ENCODE measurements at places on chromosomes 13 and 19.

- no peak for DNase-seq
Measured at GRCh38 chr13:80988391-80989151, 647.6 kb upstream of the SPRY2 start.

GRCh38 chr19:41702171-41702651 is 6.2 kb upstream of the CEACAM5 start:
- no peak for DNase-seq

- DNase-seq, result peak; percentile 67
Measured at GRCh38 chr13:100089465-100090032, 656 bp downstream of the PCCA start.

DNA sequence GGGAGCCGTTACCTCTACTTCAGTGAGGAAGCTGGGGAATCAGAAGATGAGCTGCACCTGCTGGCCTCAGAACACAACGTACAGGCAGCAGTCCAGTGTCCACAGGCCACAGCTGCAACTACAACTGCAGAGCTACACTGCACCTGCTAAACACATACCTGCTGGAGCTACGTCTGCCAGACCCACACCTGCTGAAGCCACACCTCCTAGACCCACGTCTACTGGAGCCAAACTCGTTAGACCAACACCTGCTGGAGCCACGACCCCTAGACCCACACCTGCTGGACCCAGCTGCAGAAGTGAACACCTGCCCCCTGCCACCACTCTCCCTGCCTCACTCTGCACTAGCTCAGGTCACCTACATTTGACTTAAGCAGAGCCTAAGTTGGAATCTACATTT is 169.9 kb downstream of the USP12 start:
- DNase-seq, result no peak

- DNase-seq, result no peak
Measured at GRCh38 chr19:5205937-5206750, 134.5 kb downstream of the PTPRS start.

DNA sequence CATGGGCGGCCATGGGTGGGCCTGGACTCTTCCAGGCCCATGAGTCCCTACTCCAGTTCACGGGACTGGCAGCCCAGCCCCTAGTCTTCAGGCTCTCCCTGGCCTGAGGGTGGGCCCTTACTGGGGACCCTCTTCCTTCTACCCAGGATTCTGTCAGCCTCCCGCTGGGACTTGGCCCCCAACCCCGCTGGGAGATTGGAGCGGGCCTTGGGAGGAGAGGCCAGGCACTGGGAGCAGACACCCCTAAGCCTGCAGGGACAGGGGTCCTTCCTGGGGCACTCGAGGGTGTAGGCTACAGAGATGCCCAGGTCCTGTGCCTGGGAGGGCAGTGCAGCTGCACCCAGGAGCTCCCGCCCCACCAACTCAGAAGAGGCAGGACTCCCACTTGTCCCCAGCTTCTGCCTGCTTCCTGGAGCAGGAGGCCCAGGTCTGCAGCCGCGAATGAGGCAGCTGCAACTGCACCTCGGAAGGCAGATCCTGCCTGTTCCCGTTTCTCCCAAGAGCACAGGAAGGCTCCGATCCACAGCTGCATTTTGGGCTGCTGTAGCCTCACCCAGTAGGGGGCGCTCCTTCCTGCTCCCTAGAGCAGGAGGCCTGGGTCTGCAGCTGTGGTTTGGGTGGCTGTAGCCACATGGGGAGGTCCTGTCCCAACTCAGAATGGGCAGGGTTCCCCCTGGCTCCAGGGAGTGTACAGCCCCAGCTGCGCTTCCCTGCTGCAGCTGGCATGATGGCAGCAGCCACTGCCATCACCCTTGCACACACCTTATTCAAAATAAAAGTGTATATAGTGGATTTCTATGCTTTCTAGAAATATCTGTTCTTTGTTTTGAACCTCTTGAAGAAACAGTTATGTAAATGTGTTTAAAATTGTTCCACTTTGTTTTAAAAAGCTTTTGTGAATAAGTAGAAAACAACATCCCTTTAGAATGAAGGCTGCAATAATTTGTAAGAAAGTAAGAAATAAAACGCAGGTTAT is 46.8 kb downstream of the TEX26 start:
- peak; percentile 76 for DNase-seq

DNA sequence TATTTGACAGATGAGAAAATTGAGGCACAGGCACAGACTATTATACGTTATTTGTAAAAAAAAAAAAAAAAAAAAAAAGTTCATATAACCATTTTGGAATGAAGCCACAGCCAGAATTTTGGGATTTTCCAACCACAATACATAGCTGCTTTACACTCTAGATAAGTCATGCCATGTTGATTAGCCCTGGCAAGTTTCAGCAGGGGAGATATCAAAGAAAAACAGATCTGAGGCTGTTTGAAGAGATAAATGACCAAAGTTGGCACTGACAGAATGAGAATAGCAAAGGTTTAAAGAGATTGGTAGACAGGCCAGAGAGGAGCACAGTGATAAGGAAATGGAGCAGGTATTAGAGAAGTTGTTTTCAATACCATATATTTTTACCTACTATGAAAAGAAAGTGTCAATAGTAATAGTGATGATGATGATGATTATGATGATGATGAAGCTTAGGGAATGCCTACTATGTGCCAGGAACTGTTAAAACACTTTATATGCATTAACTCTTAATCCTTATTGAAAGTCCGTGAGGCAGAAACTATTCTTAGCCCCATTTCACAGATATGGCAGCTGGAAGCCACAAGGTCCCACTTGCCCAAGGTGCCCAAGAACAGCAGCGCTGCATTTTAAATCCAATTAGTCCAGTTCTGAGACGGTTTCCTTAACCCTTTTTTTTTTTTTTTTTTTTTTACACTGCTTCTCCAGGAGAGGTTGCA is 105.5 kb downstream of the MBNL2 start:
- DNase-seq, result peak; percentile 80

- no peak for DNase-seq
Measured at GRCh38 chr19:11390933-11391680, 7.0 kb upstream of the EPOR start.

DNA sequence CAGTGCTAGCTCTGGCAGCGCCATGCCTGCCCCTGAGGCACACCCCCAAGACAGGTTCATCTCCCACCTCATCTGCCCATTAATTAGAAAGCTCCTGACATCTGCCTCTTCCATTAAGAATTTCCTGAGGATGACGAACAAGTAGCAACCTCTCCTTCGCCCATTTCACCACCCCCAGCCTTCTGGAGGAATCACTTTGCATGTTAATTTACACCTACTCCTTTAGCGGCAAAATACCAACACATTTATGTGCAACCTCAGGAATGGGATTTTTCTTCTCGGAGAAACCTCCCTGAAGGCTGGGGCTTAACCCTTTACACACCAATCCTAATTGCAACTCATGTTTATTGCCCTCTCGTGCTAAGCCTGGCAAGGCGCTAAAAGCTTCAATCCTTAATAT is 13.8 kb downstream of the SLC7A1 start:
- no peak for DNase-seq

GRCh38 chr19:31448221-31448657 is 99.0 kb upstream of the TSHZ3 start:
- peak; percentile 41 for DNase-seq

- no peak for DNase-seq
Measured at GRCh38 chr19:1505991-1506881, 6.6 kb downstream of the ADAMTSL5 start.

- no peak for DNase-seq
Measured at GRCh38 chr13:24271231-24271600, 38.2 kb upstream of the C1QTNF9 start.

- no peak for DNase-seq
Measured at GRCh38 chr19:1416014-1416841, 8.8 kb downstream of the DAZAP1 start.

GRCh38 chr19:18086590-18087138 is at the start of gene IL12RB1:
Gene IL12RB1 (minus strand): TSS chr19:18086934. CDS start chr19:18086823, 111 bp downstream.
- no peak for DNase-seq

- peak; percentile 63 for DNase-seq
Measured at GRCh38 chr19:48623556-48624066, 4.3 kb downstream of the SPHK2 start.

DNA sequence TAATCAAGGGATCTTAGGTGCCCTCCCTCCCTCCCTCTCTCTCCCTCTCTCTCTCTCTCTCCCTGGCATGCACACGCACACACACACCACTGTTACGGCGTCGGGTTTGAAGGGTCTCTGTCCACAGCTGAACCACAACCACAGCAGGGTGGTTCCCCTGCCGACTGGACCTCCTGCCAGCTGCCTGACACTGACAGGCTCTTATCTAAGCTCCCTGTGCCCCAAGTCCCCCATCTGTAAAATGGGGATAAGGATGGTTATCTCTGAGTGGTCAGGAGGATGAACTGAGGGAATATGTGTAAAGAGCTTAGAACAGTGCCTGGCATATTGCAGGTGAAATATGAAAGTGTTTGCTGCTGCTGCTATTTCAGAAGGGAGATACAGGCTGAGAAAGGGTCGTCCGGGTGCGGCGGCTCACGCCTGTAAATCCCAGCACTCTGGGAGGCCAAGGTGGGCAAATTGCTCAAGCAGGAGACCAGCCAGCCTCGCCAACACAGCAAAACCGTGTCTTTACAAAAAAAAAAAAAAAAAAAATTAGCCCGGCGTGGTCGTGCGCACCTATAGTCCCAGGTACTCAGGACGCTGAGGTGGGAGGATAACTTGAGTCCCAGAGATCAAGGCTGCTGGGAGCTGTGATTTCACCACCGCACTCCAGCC is 852 bp upstream of the SHISA7 start:
- no peak for DNase-seq

GRCh38 chr19:56538761-56539263 is at the start of gene ZFP28:
Gene ZFP28 (plus strand): TSS chr19:56538948. CDS start chr19:56539019, 71 bp downstream.
- DNase-seq, result peak; percentile 92

GRCh38 chr13:25731536-25731935 is 320.3 kb downstream of the SHISA2 start:
- DNase-seq, result no peak

DNA sequence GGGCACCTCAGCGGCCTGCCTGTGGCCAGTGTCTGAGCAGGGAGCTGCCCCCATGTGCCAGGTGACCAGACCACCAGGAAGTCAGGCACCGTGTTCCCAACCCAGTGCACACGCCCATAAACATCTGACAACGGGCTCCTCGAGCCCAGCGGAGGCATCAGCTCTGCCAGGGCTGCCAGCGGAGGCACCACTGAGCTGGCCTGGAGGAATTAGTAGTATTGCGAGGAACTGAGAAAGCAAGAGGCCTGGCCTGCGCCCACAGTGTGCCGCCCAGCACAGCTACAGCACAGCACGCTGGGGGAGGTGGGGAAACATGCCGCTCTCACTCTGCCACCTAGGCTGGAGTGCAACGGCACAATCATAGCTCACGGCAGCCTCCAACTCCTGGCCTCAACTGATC is 44.6 kb downstream of the ANKRD27 start:
- no peak for DNase-seq

- no peak for DNase-seq
Measured at GRCh38 chr13:59103004-59103768, 1060.5 kb downstream of the DIAPH3 start.

GRCh38 chr13:48492096-48492440 is 40.8 kb downstream of the RCBTB2 start:
- no peak for DNase-seq

- no peak for DNase-seq
Measured at GRCh38 chr13:106041445-106041844, 494.0 kb downstream of the EFNB2 start.

DNA sequence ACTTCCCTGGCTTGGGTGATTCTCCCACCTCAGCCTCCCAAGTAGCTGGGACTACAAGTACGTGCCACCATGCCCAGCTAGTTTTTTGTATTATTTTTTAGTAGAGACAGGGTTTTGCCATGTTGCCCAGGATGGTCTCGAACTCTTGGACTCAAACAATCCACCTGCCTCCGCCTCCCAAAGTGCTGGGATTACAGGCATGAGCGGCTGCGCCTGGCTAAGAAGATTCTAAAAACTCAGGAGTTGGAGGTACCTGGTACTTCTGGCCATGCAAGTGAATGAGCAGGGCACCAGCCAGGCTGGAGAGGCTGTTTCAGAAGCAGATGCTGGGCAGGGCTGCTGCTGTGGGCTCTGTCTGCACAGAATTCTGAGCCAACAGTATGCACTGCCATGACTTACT is 6.1 kb downstream of the MZF1 start:
- no peak for DNase-seq

GRCh38 chr13:74003374-74003773 is 130.8 kb downstream of the KLF12 start:
- DNase-seq, result no peak

DNA sequence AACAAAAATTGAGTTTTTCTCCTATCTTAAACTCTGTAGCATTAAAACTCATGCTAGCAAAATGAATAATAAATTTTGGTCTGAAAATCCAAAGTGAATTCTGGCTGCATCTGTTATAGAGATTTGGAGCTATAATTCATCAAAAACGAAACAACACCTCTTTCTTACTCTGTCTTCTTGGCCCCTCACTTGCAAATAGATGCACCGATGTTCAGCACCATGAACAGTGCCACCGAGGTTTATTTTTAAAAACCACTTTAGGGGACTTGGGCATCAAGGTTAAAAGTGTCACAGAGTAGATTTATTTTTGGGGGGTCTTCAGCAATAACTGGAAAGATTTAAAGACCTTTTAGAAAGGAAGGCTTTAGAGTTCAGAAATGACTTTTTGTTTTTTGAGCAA is 26.1 kb upstream of the EID2 start:
- DNase-seq, result no peak

GRCh38 chr13:38897521-38897920 is 93.1 kb downstream of the STOML3 start:
- DNase-seq, result no peak

DNA sequence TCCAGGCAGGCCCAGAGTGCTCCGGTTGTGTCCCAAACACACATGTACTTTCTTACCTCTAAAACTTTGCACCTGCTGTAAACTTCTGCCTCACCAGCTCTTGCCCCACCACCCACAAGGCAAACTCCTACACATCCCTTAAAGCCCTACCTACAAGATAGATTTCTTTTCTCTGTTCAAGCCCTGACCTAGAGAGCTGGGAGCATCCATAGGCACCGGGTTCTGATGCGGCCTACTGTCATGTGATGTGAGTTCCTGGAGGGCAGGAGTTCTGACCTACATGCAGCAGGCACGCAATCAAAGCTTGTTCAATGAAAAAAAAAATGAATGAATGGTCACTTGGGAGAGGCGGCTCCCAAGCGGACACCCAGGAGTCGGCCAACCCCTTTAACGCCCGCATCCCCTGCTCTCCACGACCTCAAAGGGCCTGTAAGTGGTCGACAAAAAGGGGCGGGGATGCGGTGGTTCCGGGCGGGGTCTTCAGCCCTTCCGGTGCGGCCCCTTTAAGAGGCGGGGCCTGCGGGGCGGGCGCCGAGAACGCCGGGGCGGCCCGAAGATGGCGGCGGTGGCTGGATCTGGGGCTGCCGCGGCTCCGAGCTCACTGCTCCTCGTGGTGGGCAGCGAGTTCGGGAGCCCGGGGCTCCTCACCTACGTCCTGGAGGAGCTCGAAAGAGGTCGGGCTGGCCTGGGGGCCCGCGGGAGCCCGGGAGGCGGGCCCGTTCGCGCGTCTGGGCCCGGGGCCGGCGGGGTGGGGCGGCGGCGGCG is at the start of gene MAP1S:
MAP1S (plus strand) TSS at position 534 of the 765 bp plus-strand sequence; CDS start at position 557, 23 bp downstream.
- peak; percentile 94 for DNase-seq

Data from NCI-H82 (cell line).